Activated naive CD8-positive, alpha-beta T cell treated with anti-CD3 and anti-CD28 coated beads, Interleukin-2, amount 10 ng/mL, durations not matched to agents 7 days and 5 days (primary cell): ENCODE measurements at places on chromosomes 5 and 9. TPM values are rescaled to one million over a fixed set of nuclear protein-coding genes. Genes with fewer than 3 reads are reported as not detected.
A peak's percentile ranks its signal among the peaks of the same experiment; 100 is the strongest.

Gene RELL2
- total RNA-seq = 31.6 TPM

Gene CRHBP
- 0.20 TPM for total RNA-seq

Gene PCDHA12
- total RNA-seq = not detected

Gene SLC25A48
- not detected for total RNA-seq

Gene OR1J2
- total RNA-seq = not detected

Gene NR4A3
- total RNA-seq = 1.2 TPM

DNA sequence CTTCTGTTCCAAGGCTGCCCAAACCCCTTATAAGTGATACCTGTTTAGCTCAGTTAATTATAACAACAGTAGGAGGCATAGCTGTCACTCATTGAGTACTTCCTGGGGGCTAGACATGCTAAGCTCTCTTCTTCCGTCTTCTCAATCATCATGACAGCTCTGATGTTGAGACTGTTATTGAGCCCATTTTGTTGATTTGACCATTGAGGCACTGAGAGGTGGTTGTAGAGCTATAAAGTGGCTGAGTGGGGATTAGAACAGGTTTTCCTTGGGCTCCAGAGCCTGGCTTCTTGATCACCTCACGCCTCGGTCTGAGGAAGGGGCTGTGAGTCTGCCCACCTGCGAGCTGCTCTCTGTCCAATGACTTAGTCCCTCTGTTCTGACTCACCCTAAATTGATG, 26.0 kb upstream of the RPL26L1 start:
- no peak overlapping the region for H3K27ac ChIP-seq
- H3K27me3 ChIP-seq = no peaks in the 10 kb centered on the region
- peaks cover 6% of the 10 kb centered on the region for H3K36me3 ChIP-seq
- DNase-seq = no peak

DNA sequence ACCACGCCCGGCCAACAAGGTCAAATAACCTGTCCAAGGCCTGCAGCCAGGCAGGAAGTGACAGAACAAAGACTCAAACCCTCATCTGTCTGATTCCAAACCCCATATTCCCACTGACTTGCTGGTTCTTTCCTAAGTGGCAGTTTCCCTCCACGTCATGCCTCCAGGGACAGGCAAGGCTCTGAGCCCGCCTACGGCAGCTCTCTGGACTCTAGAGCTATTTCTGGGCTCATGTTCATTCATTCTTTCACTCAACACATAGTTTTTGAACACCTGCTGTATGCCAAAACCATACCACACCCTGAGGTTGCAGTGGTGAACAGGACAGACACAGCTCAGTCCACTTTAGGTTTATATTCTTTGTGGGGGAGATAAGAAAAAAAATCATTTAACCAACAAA, 5.2 kb upstream of the FBP1 start:
- no peaks in the 10 kb centered on the region for H3K36me3 ChIP-seq
- peaks cover 5% of the 10 kb centered on the region for H3K4me1 ChIP-seq
- peaks cover 10% of the 10 kb centered on the region for H3K27me3 ChIP-seq
- DNase-seq = no peak
- H3K27ac ChIP-seq = no peak overlapping the region

DNA sequence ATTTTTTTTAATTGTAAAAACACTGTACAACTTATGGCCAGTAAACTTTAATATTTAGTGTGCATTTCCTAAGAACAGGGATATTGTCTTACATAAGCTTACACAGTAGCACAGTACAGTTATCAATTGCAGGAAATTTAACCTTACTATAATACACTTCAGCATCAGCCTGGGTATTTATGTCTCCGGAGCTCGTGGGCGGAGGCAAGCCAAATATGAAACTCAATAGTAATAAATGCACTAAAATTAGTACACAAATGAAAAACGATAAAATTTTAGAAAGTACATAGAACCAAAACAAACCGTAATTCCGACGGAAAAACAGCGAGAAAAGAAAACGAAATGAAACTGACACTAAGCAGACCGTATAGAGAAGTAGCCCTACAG, 91.2 kb downstream of the ANXA2R start:
- DNase-seq = no peak
- no peaks in the 10 kb centered on the region for H3K27me3 ChIP-seq
- peak overlapping the region; percentile 100 for H3K27ac ChIP-seq
- peak overlapping the region; percentile 96 for H3K4me3 ChIP-seq
- peaks cover 8% of the 10 kb centered on the region for H3K36me3 ChIP-seq

- no peaks in the 10 kb centered on the region for H3K4me1 ChIP-seq
- H3K4me3 ChIP-seq = no peak overlapping the region
- DNase-seq = no peak
- no peak overlapping the region for H3K27ac ChIP-seq
- peaks cover 21% of the 10 kb centered on the region for H3K27me3 ChIP-seq
These were observed 179.1 kb upstream of the SMIM23 start for GRCh38 chr5:171606414-171607024.

- no peaks in the 10 kb centered on the region for H3K4me1 ChIP-seq
- H3K27me3 ChIP-seq = no peaks in the 10 kb centered on the region
- H3K36me3 ChIP-seq = no peaks in the 10 kb centered on the region
- no peak for DNase-seq
These were observed 242.8 kb downstream of the TRPM3 start for GRCh38 chr9:70878576-70878975.

GRCh38 chr5:158384535-158385481, 525.9 kb upstream of the CLINT1 start:
- peaks cover 12% of the 10 kb centered on the region for H3K4me1 ChIP-seq
- peaks cover 1% of the 10 kb centered on the region for H3K36me3 ChIP-seq
- DNase-seq = no peak
- H3K27ac ChIP-seq = peak overlapping the region; percentile 5
- H3K27me3 ChIP-seq = no peaks in the 10 kb centered on the region

- no peak overlapping the region for H3K27ac ChIP-seq
- no peaks in the 10 kb centered on the region for H3K36me3 ChIP-seq
- no peak for DNase-seq
- H3K27me3 ChIP-seq = no peaks in the 10 kb centered on the region
- H3K4me1 ChIP-seq = no peaks in the 10 kb centered on the region
These were observed 978.7 kb upstream of the NUDT12 start for GRCh38 chr5:104541141-104541785.

GRCh38 chr9:70197216-70198044, 61.3 kb upstream of the SMC5 start:
- H3K27me3 ChIP-seq = peaks cover 2% of the 10 kb centered on the region
- no peak overlapping the region for H3K4me3 ChIP-seq
- H3K4me1 ChIP-seq = no peaks in the 10 kb centered on the region

- no peak overlapping the region for H3K27ac ChIP-seq
- no peaks in the 10 kb centered on the region for H3K27me3 ChIP-seq
- no peak overlapping the region for H3K4me3 ChIP-seq
- no peaks in the 10 kb centered on the region for H3K36me3 ChIP-seq
- DNase-seq = no peak
These were observed 61.1 kb upstream of the PSD2 start for GRCh38 chr5:139734539-139734916.
